ENCODE measurements at places on chromosomes 12 and 14. TPM values are rescaled to one million over a fixed set of nuclear protein-coding genes. Genes with fewer than 3 reads are reported as not detected.
A peak's percentile ranks its signal among the peaks of the same experiment; 100 is the strongest.

- peak; percentile 50 for DNase-seq
These were observed 71.5 kb downstream of the BRMS1L start for GRCh38 chr14:35897616-35898111.

STX2 gene
- total RNA-seq = 1.6 TPM

NELL2 gene
- total RNA-seq = 2.4 TPM

GRCh38 chr12:2998789-2999264 is 39.6 kb downstream of the TEAD4 start:
- DNase-seq = peak; percentile 30

KRT77 gene
- total RNA-seq = not detected

GRCh38 chr14:59224341-59224740 is 35.9 kb downstream of the DAAM1 start:
- DNase-seq = no peak

EPS8 gene
- 204 TPM for total RNA-seq

MSI1 gene
- 6.3 TPM for total RNA-seq

- no peak for DNase-seq
These were observed 786.3 kb upstream of the NOVA1 start for GRCh38 chr14:27384124-27384523.

DNA sequence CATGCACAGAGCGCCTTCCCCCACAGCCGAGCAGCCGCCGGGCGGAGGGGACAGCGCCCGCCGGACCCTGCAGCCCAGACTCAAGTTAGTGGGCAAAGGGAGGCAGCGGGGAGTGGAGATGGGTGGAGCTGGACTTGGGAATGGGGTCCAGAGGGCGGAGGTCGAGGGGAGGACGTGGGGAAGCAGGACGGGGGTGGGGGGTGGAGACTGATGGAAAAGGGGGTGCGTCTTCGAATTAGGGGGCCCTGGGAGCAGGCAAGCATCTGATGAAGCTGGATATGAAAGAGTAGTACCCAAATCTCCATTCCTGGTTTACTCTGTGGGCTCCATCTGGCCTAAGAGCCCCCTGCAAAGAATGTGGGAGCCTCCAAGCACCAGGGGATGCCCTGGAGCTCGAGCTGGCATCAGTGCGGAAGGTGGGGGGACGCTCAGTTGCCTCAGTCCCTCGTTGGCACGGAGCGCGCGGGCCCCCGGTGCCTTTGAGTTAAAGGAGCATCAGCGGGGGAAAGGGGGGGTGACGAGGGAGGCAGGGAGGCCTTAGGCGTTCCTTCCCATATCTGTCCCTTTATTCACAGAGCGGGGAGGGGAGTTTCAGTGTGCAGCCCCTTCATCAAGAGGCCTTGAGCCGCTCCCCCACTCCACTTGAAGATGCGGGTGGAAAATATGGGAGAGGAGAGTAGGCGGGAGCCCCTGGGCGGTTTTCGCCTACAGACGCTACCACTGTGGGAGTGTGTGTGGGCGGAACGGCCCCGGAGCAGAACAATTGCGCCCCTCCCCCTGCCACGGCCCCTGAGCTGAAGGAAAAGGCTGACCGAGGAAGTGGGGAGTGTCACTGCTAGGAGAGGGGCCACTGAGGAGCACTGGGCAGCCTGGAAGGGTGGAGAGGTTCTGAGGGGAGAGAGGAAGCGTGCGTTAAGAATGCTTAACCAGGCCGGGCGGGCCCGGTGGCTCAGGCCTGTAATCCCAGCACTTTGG is 644 bp downstream of the NAB2 start:
- DNase-seq = peak; percentile 86

DNA sequence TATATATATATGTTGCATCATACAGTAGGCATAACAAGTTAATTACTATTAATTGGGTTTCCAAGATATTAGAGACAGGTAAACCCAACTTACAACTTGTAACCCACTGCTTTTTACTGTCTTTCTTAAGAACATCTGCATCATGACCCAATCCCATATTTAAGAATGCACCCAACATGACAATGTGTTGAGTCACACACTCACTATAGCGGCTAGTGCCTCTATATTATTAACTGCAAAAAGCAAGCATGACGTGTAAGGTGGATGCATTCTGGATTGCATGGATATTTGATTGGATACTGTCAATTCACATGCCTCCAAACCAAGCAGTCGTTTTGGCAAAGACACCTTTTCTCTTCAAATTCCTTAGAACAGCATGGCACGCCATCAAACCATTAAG is 68.2 kb downstream of the KSR2 start:
- DNase-seq = no peak

DNA sequence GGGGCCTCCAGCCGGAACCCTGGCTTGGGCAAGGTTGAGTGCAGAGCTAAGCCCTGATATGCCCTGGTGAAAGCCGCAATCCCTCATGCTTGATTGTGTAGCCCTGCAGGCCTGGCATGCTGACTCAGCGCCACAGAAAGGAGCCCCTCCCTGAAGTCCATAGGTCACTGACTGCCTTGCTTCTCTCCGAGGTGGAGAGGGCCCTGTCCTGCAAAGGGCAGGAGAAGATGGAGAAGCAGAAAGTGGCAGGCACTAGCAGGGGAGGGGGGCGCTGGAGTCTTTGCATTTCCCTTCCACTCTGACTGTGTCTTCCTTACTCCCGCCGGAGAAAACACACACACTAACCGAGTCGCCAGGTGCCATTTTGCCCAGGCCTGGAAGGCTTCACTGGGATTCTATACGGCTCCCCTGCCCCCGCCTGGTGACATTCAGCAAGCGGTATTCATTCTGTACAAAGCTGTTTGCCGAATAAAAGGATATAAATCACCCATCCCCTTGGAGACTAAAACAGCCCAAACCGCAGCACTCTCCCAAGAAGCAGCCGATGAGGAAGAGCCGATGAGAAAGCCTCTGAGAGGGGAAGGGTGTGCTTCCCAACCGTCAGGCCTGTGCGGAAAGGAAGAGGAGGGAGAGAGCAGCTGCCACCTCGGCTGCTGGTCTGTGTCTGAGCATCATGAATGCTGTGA is 69.8 kb downstream of the SLC6A12 start:
- DNase-seq = peak; percentile 77

- DNase-seq = no peak
These were observed 2.6 kb upstream of the OSBPL8 start for GRCh38 chr12:76562130-76562529.

- no peak for DNase-seq
These were observed 217.0 kb downstream of the BCL11B start for GRCh38 chr14:99055019-99055418.

DNA sequence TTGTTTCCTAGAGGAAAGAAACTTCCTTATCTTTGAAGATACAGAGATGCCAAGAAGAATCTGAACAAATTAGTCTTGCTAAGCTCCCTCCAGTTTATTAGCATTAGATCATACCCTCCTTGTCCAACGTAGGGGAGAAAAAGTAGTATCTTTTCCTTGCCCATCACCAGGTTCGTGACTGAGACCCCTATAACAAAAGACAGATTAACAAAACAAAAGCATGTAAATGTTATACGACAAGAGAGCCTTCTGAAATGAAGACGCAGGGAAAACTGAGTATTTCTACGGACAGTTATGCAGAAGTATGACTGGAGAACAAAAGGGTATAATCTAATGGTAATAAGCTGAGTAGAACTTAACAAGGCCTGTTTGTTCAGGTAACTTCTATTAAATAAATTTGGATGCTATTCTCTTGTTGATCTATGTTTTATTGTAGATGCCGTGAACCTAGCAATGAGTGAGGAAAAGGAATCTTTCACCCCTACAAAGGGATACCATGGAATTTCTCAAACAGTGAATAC is 2.9 kb upstream of the CLEC7A start:
- DNase-seq = no peak

GRCh38 chr12:18895946-18896345 is 158.0 kb downstream of the CAPZA3 start:
- no peak for DNase-seq

GRCh38 chr12:57208631-57209282 is 7.8 kb upstream of the NXPH4 start:
- peak; percentile 48 for DNase-seq

DNA sequence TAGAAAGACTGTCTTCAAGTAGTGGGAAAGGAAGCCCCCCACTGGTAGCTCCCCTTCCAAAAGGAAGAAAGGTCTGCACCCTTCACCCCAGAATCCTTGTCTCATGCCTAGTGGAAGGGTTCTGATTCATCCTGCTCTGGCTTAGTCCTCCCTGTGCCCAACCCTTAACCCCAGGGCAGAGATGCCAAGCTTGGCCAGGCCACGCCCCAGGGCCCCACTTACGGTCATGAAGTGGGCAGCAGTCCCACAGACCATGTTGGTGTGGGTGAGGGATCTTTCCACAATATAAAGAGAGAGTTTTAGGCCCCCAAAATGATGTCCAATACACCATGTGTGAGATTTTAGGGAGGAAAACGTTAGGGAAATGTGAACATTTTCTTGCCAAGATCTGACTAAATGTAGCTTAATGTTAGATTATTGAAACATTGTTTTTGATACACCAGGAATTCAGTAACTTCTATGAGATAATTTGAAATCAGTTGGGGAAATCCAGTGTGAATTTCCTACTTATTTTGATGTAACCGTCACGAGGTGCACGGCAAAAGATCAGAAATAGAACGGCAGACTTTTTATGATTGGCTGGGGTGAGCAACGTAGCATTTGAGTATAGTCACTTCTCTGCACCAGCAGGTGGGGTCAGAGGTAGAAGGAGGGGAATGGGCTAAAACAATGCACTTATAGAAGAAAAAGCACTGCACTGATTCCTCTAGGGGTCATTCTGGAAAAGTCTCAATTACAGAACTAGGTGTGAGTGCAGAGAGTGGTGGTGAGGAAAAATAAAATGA is 8.2 kb upstream of the SSPN start:
- no peak for DNase-seq

CAPZA3 gene
- total RNA-seq = not detected

ZFC3H1 gene
- 64.1 TPM for total RNA-seq

DNA sequence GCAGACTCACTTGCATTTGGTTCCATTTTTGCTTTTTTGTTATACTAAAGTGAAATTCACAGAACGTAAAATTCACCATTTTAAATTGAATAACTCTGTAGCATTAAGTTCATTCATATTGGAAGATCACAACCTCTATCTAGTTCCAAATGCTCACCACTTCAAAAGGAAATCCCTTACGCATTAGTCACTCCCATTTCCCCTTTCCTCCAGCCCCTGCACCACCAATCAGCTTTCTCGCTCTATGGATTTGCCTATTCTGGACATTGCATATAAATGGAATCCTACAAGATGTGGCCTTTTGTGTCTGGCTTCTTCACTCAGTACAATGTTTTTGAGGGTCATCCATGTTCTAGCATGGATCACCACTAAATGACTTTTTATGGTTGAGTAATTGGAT is 294.5 kb downstream of the KSR2 start:
- no peak for DNase-seq

CDC42BPB gene
- 106 TPM for total RNA-seq

DNA sequence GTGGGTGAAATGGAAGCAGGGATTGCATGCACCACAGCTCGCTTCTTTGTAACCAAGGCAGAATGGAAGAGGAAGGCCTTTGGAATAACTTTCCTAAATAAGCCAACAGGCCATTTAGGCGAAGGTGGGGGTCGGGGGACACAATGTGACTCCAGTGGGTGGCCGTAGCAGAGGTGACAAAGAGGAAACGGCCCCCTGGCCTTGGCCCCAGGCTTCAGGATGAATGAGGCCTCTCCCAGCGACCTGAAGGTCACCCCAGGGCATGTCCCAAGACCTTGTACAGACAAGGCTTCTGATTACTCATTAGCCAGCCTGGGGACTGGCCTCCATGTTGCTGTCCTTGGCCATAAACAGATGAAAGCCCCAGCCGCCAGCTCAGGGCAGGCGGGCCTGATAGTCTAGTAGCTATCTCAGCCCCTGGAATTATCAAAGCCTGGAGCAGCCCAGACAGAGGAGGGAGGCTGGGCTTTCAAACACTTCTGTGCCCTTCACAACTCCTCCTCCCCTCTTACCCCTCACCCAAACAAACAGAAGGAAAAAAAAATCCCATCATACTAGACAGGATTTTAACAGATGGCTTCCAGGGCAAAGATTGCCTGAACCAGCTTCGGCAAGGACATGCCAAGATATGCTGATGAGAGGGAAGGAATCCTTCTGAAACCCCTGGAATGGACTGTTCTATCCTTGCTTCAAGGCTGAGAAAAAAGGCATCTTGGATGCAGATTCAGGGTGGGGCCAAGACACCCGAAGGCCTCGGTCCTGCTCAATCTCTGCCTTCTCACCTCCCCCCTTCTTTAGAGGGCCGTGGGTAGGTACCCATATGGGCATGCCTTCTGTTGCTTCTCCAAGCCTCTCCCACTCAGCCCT is 142.3 kb upstream of the PARP11 start:
- peak; percentile 87 for DNase-seq

DNA sequence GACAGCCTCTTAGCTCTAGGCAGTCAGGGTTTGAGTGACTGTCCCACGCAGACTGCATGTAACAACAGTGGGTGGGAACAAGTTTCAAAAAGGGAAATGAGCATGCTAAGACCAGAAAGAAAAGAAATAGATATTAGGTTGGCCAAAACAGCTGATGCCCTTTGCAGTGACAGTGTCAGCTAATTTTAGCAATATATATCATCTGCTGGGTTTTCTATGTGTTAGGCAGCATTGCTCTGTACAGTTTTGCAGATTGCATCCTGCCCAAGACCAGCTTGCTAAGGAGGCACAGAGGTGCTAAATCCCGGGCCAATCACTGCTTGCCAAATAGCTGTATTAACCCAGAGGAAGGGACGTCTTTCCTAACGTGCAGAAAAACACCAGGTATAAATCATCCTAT is 541.9 kb upstream of the TBX3 start:
- no peak for DNase-seq

IFNG-AS1 gene
- total RNA-seq = 0.70 TPM

- no peak for DNase-seq
These were observed 101.6 kb downstream of the DAD1 start for GRCh38 chr14:22487401-22487800.

- DNase-seq = no peak
These were observed 9.6 kb upstream of the SSPN start for GRCh38 chr12:26185532-26186320.

GRCh38 chr12:76085520-76085868 is 1.0 kb upstream of the NAP1L1 start:
- no peak for DNase-seq

LTB4R2 gene
- total RNA-seq = 6.3 TPM

FAM90A1 gene
- total RNA-seq = 0.36 TPM

DNA sequence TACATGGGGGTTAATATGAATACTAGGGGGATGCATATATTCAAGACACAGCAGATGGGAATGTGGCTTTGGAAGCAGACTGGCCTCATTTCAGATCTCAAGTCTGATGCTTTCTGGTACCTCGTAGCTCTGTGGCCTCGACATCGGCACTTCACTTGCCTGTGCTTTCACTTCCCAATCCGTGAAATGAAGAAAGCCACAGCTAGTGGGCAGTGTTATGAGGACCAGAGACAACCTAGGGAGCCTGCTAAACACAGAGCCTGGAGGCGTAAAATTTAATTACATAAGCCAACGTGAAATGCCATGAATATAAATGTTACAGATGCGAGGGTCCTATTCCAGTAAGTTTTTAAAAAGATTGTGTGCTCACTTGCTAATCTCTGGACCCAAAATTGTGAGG is 286.0 kb downstream of the TMEM132D start:
- DNase-seq = no peak

TDRD9 gene
- 0.63 TPM for total RNA-seq

TAS2R42 gene
- total RNA-seq = not detected

- no peak for DNase-seq
These were observed 39.8 kb downstream of the CACNA2D4 start for GRCh38 chr12:1878695-1879094.

- DNase-seq = peak; percentile 67
These were observed 1.2 kb downstream of the CDK2AP1 start for GRCh38 chr12:123270214-123271000.

YARS2 gene
- 11.7 TPM for total RNA-seq

SLC25A21 gene
- total RNA-seq = 0.61 TPM

All from mucosa of descending colon (tissue), 3 donors.